ENCODE measurements at places on chromosomes 5 and 9.

DNA sequence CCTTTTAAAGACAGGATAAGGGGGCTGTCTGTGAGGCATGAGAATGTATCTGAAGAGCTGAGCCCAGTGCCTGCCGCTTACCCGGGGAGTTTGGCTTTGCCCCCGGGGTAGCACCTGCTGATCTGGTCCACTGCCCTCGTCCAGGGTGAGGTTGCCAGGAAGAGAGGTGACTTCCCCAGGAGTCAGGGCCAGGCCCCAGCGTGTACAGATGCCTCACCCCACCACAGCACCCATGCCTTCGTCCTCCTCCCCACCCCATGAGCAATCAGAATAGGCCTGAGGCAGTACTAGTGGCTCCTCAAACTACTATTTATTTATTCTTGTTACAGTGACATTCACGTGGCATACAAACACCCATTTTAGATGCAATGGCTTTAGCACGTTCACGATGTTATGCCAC, 15.7 kb upstream of the AIF1L start:
- no peak for DNase-seq

DNA sequence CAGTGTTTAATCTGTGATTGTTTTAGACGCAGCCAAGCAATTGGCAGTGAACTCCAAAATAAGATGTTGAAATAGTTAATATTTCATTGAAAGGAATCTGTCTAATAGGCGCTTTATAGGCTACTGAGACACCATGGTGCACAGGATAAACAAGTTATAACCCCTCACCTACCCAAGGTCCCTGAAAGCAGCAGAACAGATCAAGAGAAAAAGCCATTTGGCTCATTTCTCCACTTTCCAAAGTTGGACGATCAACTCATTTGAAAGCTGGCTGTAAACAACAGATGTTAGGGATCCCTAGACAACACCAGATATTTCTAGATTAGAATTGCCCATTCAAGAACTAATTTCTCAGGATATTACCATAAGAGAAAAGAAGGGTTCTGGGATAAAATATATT, 4.9 kb downstream of the PUM3 start:
- DNase-seq, result no peak

DNA sequence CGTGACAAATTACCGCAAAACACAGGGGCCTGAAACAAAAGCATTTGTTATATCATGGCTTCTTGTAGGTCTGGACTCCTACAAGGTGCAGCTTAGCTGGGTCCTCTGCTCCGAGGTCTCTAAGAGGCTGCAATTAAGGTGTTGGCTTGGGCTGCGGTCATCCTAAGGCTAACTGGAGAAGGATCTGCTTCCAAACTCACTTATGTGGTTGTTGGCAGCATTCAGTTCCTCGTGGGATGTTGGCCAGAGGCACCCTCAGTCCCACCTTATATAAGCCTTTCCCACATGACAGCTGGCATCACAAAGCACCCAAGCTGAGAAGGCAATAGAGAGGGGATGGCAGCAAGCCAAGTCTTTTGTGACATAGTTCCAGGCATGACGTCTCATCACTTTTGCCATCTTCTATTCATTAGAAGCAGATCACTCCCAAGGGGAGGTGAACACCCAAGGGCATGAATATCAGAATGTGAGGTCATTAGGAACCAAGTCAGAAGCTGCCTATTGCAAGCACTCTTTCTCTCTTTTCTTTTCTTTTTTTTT, 47.9 kb upstream of the ZBTB43 start:
- no peak for DNase-seq

- DNase-seq, result no peak
These were observed 7.1 kb downstream of the SPACA9 start for GRCh38 chr9:132885720-132886333.

DNA sequence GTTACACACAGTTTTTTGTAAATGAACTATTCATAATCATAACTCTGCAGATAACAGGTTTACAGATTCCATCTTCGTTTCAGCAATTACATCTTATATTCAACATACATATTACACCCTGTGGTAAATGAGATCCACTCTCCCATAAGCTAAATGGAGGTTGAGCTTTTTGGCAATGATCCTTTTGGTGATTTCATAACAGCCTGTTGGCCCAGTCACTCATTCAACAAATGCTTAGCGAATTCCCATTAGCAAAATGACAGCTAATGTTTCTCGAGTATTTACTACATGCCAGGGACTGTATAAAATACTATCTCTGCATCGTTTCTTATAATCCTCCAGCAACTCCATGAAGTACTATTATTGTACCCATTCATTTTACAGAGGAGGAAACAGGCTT, 25.4 kb upstream of the AGXT2 start:
- no peak for DNase-seq

DNA sequence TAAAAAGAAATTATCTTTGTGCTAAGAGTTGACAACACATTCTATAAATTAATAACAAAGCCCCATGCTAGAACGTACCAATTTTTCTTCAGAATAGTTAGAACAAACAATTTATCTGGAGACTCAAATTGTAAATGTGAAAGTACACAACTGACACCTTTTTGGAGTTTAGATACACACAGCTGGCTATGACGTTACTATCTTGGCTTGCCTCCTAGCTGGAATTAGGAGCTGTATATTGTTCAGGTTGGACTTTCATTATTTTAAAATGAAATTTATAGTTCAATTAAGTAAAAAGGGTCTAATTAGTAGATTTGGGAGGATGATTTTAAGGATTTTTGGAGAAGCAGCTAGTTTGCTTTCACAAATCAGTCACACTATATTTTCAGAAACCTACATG, 393.9 kb upstream of the RIOK2 start:
- no peak for DNase-seq

GRCh38 chr5:95487880-95488279, 66.9 kb downstream of the SKIC3 start:
- no peak for DNase-seq

DNA sequence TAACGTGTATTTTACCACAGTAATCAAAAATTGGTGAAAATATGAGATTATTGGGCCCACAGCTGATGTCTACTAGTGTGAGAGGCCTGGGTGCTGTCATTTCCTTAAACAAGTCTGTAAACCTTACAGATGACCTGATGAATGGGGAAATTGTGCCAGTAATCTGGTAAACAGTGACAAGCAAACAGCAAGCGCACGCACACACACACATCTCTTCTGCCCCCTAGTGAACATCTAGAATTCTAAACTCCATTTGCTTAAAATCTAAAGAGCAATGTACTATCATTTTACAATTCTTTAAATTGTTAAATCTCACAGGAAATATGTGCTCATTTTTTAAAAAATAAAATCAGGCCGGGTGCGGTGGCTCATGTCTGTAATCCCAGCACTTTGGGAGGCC, 7.5 kb upstream of the RAPGEF1 start:
- DNase-seq, result no peak

- no peak for DNase-seq
These were observed 13.0 kb downstream of the SLC38A9 start for GRCh38 chr5:55699041-55699688.

GRCh38 chr5:35860686-35861085, 4.0 kb downstream of the IL7R start:
- no peak for DNase-seq

DNA sequence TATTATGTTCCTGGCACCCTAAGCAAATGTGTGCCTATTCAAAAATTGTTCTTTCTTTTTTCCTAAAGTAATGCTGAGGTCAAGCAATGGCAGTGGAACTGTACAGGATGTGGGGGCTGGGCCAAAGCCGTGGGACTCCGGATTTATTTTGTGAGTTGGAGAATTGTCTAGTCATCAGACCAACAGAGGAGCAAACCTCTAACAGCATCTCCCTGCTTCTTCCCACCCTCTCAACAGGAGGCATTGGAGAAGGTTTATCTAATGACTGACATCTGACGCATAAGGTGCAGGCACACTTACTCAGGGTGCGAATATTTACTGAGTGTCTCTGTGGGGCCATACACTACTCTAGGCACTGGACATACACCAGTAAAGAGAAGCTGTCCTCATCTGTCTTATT, 38.6 kb downstream of the MARCHF11 start:
- no peak for DNase-seq

DNA sequence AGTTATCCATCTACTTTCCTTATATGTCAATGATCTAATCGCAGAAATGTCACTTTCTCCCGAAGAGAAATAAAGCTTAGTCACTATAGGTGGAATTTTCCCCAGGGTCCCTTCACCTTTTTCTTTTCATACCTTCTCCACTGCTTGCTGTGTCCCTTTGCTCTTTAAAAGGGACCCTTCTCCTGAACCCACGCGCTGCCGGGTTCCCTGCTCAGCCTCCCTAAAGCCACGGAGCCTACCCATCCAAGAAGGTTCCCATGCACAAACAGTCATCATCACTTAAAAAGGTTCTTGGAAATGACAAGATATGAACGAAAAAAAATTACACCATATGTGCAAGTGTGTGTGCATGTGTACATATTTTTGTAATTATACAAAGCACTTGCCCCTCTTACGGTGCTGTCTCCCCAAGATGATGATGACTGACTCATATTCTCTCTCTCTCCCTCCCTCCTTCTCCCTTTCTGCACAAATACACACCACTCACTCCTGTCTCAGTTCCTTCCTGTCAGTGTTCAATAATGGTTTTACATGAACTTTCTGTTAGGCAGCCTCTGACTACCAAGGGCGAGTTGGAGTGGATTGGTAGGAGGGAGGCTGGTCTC, 1.5 kb upstream of the PTPRD start:
- DNase-seq, result no peak

DNA sequence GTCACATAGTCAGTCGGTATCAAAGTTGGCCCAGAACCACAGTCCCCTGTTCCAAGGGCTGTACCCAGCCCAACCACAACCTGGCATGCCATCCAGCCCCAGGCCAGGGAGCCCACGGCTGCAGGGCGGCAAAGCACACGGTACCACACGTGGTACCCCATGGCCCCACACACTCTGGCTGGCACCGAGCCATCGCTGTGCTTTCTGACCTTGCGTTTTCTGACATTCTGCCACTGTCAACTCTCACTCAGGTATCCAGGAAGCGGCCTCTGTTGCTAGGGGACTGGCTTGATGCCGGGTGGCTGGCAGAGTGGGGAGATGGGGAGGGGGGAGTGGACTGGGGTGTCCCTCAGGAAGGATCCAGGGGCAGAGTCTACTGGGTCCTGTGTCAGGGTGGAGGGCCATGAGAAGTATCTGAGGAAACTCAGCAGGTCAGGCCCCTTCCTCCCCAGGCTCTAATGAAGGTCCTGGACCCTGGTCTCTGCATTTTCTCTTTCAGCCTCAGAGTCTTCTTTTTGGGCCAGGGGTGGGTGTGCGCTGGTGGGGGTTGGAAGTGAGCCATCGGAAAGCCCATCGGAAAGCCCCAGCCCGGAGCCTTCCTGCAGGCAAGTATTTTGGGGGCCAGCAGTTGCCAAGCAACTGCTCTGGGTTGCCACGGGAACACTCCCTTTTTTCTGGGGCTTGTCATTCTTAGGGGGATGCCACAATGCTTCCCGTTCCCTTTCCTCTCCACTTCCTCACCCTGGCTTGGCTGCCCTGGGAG, 21.0 kb upstream of the RALGDS start:
- DNase-seq, result peak; percentile 84

DNA sequence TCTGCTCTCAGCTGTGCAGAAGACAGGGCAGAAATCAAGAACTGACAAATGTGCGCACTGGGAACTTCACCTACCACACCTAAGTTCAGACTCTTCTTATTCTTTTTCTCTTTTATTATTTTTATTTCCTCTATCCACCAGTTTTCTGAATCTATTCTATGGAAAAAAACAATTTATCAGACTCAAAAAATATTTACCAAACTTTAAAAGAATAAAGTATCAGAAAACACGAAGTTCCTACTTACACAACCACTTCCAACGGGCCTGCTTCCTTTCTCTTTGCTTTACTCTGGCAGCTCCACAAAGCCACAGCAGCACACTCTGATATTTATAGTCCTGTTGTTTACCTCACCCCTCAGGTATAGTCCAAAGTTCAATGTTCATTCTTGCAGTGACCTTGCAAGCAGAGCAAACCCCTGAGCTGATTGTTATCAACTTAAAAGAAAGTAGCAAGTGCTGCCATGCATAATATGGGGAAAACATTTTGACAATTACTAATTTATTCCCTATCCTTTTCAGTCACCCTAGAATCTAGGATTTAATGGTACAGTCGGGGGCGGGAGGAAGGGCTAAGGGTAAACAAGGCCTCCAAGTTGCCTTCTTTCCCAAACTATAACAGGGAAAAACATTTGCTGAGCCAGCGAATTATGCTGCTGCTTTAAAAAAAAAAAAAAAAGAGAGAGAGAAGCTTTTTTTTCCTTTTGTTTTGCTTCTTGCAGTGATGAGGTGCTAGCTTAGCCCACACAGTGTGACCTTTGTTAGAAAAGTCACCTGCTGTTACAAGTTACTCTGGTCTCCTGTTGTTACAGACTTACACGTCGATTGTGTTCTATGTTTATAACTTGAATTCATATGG, at the start of gene SELENOP:
Gene SELENOP (minus strand): TSS at position 302 of the 856 bp plus-strand sequence. CDS start 3,539 bp downstream, outside the sequence.
- DNase-seq, result no peak

DNA sequence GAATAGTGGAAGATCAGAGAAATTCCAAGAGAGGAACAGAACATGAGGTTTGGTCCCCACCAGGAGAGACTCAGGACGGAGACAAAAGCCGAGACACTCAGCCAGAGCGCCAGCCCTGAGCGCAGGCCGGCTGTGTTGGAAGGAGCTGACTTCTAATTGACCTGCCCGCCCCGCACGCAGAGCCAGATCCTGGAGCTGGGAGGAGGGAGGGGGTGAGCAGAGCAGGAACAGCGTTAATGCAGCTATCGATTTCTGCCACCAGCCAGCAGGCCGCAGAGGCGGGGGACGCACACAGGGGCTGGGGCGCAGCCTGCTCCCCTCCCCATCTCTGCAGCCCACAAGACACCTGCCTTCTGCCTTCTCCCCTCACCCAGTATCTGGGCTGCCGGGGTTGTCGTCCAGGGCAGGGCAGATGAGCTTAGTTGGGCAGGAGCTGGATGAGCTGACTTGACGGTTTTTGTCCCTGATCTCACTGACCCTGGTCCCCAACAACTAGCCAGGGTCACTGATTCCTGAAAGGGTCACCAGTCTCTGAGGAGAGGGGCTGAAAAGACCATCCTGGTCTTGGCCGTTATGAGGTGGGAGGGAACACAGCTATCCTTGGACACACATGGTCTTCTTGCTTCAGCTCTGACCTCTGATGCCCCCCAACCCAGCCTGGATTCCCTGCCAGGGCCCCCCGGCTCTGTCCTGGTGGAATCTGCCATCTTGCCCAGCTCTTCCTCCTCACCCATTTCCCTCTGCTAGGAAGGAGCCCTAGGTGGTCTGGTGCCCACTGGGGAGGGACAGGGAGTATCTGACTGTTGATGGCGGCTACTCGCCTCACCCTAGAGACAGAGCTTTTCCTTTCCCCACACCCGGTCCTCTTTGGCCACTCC, 29.8 kb downstream of the CXXC5 start:
- no peak for DNase-seq

GRCh38 chr5:6720561-6720921, 7.3 kb downstream of the TENT4A start:
- no peak for DNase-seq
